ENCODE measurements at places on chromosomes 6 and 20. TPM values are rescaled to one million over a fixed set of nuclear protein-coding genes. Genes with fewer than 3 reads are reported as not detected.

Gene ZC2HC1B
- total RNA-seq = not detected

Gene TGM3
- total RNA-seq = not detected

Gene ROMO1
- total RNA-seq = 85.5 TPM

Gene TMEM170B
- 0.53 TPM for total RNA-seq

Gene CRISP3
- not detected for total RNA-seq

Gene GSTA3
- not detected for total RNA-seq

Gene ADGRG6
- 7.7 TPM for total RNA-seq

Gene MAP1LC3A
- 131 TPM for total RNA-seq

Gene CLDN20
- not detected for total RNA-seq

Gene APMAP
- 44.8 TPM for total RNA-seq

Gene LY6G6F
- total RNA-seq = not detected

Gene COL19A1
- not detected for total RNA-seq

Gene TGM2
- total RNA-seq = 529 TPM

Gene KCNK15
- 62.6 TPM for total RNA-seq

Gene SMPDL3A
- total RNA-seq = 2.7 TPM

Gene ZSCAN31
- total RNA-seq = 0.21 TPM

Gene CNR1
- 35.0 TPM for total RNA-seq

Gene TRERF1
- total RNA-seq = 34.1 TPM

Gene PNRC1
- 196 TPM for total RNA-seq

Gene RCAN2
- total RNA-seq = 83.4 TPM
